ENCODE measurements at places on chromosomes 11 and 22. TPM values are rescaled to one million over a fixed set of nuclear protein-coding genes. Genes with fewer than 3 reads are reported as not detected.

DNA sequence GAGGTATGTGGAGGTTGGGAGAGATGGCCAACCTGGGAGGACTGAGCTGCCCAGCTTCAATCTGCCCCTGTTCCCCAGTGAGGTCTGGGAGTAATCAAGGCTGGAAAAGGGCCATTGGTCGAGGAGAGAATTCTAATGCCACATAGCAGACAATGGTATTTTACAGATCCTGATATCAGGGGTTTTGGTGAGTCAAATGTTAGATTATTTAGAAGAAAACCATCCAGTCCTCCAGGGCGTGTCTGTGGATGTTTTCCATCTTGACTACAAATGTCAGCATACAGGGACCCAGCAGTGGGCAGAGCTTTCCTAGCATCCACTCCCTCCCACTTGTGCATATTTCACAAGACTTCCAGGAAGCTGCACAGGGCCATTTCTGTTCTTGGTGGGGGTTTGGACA, 107.9 kb downstream of the SCN3B start:
- DNase-seq = no peak

LIF gene
- polyA plus RNA-seq = 1.4 TPM

- DNase-seq = no peak
Measured at GRCh38 chr22:47287516-47287915, 525.1 kb downstream of the TBC1D22A start.

DNA sequence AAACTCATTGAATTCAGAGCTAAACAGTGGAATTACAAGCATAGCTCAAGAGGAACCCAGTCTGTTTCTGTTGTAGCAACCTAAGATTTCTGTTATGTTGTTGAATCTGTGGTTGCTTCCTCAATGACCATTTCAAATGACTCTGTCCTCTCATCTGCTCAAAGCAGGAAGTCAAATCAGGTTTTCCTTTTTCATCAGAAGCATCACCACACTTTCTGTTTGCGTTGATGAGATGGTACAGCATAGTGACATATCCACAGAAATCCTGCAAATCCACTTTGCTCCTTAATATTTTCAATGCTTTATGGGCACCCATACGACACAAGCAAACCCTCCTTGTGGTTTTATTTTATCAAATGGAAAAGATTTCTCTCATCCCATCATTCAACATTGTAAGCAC, 12.6 kb upstream of the UCP2 start:
- DNase-seq = no peak

ACR gene
- 0.26 TPM for polyA plus RNA-seq

DNA sequence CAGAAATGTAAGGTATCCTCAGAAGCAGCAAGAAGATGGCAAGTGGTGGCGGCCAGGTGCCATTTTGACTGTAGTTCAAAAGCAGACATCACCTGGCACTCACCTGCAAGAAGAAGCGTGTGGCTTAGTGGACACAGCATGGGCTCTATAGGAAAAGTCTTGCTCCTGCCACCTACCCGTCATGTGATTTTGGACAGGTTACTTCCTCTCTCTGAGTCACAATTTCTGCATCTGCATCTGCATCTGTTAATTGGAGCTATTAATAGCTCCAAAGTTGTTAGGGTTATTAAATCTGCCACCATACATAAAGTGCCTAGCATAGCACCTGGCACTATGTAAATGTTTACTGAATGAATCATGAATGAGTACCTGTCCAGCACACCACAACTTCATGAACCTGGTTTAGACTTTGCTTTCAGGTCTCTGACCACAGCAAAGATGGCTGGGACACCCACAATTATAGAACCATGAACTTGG, 16.8 kb downstream of the RAB30 start:
- no peak for DNase-seq

GRCh38 chr11:77054084-77054483, 12.7 kb upstream of the CAPN5 start:
- DNase-seq = no peak

DNA sequence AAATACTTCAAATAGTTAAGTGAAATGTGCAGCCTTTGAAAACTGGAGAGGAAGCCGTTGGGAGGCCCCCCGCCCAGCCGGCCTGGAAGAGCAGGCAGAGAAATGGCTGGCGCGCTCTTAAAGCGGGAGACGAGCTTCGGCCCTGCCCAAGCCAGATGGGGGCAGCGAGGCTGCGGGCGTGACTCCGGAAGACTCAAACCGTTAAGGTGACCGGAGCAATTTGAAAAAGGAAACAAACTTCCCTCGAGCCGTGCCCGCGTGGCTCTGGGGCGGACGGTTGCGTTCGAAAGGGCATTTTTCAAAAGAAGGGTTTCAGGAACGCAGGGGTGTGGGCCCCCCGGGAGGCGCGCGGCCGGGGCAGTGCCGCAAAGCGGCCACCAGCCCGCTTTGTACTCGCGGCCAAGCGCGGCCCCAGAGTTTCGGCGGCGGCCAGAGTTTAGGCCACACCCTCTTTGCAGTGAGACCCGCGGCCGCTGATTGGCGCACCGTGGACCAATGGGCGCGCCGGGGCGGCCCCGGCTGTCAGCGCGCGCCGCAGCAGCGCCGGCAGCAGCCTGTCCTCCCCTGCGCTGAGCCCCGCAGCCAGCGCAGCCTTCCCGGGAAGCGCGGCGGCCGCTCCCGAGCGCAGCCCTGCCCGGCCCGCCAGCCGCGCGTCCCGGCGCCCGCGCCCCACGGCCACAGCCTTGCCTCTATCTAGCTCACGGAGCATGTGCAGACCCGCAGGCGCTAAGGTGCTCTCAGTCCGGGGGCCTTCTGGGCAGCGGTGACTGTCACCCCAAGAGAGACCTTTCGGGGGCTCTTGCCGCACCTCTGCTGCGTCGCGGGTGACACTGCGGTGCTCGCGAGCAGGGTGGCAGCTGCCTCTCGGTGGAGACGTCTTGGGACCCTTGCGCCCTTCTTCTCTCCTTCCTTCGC, at the start of gene NAV2:
Gene NAV2, plus strand, starts transcription at position 557 of the 915 bp plus-strand sequence. CDS start 859 bp downstream, outside the sequence.
- DNase-seq = peak; percentile 96

MS4A3 gene
- 1.4 TPM for polyA plus RNA-seq

ROBO4 gene
- polyA plus RNA-seq = 52.6 TPM

- no peak for DNase-seq
Measured at GRCh38 chr11:123334925-123335324, 95.1 kb upstream of the GRAMD1B start.

JAML gene
- 4.8 TPM for polyA plus RNA-seq

- DNase-seq = no peak
Measured at GRCh38 chr22:42904050-42904449, 47.0 kb upstream of the ARFGAP3 start.

GRCh38 chr11:91686281-91686680, 538.3 kb upstream of the FAT3 start:
- no peak for DNase-seq
